ENCODE measurements at places on chromosomes 12 and 14.

DNA sequence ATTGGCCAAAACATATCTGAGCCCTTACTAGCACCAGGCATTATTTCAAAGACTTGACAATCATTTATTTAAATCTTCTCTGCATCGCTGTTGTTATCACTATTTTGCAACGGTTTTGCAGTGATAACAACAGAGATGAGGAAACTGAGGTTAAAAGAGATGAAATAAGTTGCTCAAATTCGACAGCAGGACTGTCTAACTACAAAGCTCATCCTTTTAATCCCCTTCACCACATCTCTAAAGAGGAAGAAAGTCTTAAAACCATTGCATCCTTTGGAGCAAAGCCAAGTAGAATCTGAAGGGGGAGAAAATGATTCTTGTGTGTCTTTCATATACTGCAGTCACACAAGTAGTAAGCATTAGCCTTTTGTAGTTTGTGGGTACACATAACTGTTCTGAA lies 14.8 kb upstream of the ETNK1 start:
- DNase-seq, result no peak

GRCh38 chr12:79400481-79400880 lies 290.3 kb downstream of the PAWR start:
- no peak for DNase-seq

DNA sequence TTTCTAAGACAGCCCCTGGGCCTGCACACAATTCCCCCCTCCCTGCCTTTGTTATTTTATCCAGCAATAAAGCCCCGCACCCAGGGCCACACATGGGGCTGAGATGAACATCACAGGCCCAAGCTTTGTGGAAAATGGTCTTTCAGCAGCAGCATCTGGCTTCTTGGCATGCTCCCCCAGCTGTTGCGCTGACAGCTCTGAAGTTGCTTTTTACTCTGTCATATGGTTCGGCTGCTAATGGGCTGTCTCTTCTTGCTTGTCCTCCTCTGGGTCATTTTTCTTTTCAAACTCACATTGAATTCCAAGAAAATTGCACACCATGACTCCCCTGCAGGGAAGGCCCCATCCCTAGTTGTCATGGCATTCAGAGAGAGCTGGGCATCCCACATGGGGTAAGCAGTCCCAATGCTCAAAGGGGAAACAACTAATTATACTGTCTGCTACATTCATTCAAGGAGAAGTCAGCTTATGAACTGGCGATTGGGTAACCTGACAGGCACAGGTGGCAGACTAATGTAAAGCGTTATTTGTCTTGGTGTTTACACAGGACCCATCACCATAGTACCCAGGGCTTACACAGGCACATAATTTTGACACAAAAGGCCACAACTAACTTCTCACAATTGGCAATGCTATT lies 74.0 kb upstream of the CDKN3 start:
- no peak for DNase-seq

DNA sequence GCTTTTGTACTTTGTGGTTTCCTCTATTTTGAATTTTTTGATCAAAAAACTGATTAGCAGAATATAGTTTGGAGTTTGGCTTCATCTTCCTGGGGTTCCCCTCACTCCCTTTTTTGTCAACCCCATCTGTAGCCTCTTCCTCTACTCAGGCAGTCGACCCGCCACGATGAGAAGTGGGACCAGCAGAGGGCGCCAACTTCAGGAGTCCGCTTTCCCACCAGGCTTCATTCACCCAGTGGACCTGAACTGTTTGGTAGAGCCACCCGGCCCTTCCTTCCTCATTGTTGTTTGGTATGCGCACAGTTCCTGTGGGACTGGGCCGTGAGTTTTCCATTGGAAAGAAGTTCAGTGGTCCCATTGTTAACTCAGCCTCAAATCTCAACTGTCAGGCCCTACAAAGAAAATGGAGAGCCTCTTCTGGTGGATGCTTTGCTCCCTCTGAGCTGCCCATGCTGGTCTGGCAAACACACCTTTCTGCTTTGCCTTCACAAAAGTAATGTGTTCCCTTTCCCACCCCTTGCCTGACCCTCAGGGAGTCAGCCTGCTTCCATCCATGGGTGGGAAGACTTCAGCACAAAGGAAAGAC lies 21.7 kb downstream of the TMBIM6 start:
- DNase-seq, result peak; percentile 25

- DNase-seq, result no peak
Observed at GRCh38 chr14:100605230-100605629, 18.0 kb upstream of the BEGAIN start.

DNA sequence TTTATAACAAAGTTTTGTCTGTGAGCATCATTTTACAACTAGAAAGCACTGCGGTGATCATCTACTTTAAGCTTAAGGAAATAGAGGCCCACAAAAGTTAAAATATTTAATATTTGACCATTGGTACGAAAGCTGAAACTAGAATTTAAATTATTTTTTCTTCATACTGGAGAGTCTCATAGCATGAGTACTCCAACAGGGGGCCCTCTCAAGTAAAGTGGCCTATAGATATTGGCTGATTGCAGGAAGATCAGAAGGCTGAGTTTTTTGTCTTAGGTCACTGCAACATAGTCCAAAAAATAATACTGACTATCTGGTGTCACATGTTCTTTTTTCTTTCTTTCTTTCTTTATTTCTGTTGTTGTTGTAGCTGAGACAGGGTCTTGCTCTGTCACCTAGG lies 75.3 kb upstream of the ZDHHC17 start:
- no peak for DNase-seq

DNA sequence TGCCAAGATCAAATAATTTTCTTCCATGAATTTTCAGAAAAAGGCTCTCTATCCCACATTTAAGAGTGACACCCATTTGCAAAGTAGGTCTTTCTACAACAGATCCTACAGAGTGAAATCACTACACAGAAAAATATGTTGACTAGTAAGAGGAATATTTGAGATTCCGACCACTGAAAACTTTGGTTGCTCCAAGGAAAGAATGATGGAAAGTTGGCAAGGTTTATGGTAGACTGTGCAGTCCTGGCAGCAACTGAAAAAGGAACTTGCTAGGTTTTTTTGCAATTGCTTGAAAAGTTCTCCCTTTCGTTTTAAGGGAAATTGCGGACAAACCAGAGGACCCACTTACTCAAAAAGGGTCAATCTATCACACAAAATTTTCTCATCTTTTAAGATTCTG lies 83.1 kb upstream of the TSPAN8 start:
- no peak for DNase-seq

DNA sequence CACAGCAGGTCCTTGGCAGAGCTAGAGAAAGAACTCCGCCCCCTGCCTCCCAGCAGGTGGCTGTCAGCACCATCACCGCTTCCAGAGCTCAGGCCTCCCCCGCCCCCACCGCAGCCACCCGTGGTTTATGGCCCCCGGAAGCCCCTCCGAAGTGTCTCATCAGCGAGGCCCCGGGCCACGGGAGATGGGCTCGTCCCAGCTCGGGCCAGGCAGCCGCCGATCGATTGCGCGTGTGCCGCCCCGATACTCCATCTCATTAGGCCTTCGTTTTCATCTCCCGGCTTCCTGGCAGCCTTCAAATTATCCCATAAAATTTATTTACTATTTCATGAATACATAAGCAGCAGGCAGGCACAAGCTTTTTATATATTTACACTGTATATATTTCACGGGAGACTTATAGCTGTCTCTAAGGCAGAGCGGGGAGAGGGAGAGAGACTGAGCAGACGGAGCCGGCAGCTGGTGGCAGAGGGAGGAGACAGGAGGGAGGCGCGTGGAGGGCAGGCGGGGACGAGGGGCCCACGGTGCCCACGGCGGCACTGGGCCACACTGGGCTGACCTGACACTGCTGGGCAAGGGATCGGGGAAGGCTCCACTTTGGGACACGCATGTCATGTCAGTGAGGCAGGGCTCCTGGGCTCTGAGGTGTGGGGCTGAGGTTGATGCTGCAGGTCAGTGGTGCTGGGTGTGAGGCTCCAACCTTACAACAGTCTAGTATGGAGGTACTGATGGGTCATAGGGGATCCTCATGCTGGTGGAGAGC lies 241.2 kb downstream of the RBM19 start:
- no peak for DNase-seq

DNA sequence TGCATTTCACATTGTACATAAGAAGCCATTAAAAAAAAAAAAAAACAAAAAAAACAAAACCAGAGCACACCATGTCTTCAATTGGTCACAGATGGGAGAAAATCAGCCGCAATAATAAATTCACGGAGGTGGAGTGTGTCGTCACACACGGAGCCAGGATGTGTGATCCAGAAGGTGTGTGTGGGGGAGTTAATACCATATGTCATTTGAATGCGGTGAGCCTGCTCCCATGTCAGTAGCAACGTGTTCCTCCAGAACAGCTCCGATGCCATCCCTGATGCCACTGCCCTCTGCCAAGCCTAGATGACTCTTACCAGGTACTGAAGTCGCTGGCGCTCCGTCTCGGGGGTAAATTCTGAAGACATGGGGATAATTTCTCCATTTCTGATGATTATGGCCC lies 197.8 kb downstream of the PPM1H start:
- no peak for DNase-seq

DNA sequence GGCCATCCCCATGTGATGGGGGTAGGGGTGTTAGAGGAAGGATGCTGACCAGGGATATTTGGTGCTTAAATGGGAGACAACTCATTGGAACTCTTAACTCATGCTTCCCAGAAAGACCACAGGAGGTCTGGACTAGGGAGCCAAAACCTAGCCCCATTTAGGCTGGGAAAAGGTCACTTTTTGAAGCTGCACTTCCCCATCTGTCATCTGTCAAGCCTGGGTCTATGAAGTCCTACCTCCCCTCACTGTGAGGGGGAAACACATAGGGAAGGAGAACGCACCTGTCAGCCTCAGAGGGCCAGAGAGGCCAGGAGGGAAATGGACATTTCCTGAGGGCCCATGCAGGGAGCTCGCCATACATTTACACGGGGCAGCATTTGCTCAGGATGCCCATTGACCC lies 321.0 kb downstream of the BCL11B start:
- DNase-seq, result no peak

- no peak for DNase-seq
Observed at GRCh38 chr12:94614288-94614721, 36.1 kb downstream of the TMCC3 start.

GRCh38 chr14:93146119-93146518 lies 30.4 kb upstream of the ITPK1 start:
- no peak for DNase-seq

DNA sequence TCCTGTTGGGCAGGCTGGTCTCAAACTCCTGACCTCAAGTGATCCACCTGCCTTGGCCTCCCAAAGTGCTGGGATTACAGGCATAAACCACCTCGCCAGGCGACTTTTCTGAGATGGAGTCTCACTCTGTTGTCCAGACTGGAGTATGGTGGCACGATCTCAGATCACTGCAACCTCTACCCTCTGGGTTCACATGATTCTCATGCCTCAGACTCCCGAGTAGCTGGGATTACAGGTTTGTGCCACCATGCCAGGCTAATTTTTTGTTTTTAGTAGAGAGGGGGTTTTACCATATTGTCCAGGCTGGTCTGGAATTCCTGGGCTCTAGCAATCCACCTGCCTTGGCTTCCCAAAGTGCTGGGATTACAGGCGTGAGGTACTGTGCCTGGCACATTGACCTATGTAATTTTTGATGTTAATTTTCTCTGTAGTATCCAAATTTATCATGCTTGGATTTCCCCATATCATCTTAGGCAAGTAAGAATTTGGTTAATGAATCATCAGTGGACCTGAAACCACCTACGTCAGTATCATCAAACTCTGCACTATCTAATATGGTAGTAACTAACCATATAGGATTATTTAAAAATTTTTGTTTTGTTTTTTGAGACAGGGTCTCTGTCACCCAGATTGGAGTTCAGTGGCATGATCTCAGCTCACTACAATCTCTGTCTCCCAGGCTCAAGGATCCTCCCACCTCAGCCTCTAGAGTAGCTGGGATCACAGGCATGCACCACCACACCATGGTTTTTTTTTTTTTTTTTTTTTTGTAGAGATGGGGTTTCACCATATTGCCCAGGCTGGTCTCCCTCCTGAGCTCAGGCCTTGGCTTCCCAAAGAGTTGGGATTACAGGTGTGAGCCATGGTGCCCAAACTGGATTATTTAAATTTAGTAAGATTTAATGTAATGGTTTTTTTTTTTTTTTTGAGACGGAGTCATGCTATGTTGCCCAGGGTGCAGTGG lies 11.9 kb upstream of the ATP5F1B start:
- no peak for DNase-seq

GRCh38 chr12:105610459-105610858 lies 280.0 kb downstream of the C12orf75 start:
- no peak for DNase-seq

DNA sequence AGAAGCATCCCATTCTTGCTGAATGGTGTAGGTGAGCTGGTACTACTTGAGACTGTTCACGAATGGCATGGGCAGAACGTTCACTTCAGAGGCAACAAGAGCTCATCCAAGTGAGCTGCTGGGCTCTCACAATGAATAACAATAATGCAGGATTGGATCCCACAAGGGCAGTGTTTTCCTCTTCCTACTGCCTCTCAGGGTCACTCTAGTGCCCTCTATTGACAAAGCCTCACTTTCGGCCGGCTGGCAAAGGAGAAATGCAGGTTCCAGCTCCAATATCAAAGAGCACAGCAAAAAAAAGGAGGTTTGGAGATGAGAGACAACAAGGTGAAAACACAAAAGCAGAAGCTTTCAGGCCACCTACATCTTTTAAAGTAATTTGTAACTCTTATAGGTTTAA lies 74.6 kb upstream of the MYF6 start:
- no peak for DNase-seq

DNA sequence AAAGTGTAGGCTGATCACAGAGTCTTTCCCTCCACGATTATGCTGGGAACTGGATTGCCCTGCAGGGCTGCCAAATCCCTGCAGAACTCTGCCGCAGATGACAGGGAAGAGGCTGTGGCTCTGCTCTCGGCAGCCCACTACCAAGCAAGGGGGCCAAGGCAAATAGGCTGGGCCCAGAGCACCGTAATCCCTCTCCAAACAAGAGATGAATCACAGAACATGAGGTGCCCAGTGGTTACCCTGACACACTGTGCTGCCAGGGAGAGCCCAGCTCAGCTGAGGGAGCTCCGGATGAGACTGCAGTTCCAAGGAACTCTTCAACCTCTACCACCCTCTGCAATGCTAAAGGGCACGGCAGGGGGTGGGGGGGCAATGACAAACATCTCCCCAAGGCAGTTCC lies 33.9 kb downstream of the STON2 start:
- no peak for DNase-seq

DNA sequence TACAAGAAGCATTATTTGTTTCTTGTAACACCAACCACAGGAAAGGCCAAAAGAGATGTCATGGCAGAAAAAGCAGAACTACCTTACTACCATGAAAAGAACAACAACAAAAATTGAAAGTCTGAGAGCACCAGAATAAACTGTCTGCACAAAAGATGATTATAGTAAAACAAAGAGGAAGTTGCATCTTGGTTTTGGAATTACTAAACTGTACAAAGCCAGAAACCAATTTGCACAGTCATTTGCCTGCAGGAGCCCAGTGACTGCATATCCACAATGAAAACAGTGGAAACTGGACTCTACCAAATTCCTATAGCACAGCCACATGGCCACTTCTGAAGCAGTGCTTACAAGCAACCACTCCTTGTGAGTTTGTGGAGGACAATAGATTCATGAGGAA lies 276.2 kb downstream of the SSPN start:
- no peak for DNase-seq

Data from NCI-H510A (cell line).